Thyroid gland (tissue), 4 donors: ENCODE measurements at places on chromosomes 13 and 19. TPM values are rescaled to one million over a fixed set of nuclear protein-coding genes. Genes with fewer than 3 reads are reported as not detected.

DNA sequence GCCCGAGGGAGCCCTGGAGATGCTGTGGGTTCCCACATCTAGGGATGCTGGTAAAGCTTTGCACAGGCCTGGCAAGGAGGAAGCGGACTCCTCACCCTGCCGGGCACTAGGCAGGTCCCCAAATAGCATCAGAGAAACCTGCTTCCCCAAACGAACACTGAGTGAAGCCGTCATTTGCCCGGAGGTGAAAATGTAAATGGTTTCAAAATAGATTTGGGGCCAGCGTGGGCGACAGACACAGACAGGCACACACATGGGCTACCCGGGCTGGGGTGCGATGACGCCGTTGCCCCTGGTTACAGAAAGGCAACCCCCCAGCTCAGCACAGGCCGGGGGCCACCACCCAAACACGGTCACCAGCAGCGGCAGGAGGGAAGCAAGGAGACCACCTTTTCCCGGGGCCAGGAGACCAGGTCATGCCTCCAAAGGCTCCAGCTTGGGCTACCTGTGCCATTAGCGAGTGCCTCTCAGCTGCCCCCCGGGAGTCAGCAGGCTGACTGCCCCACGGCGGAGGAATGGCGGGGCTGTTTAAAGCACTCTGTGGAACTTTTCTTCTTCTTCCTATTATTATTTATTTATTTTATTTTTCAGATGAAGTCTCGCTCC lies 47.5 kb upstream of the NDUFS7 start:
- H3K4me3 ChIP-seq: no peak overlapping the region
- H3K36me3 ChIP-seq: no peaks in the 10 kb centered on the region
- no peak for DNase-seq
- no peaks in the 10 kb centered on the region for H3K4me1 ChIP-seq
- H3K27ac ChIP-seq: no peak overlapping the region

DNA sequence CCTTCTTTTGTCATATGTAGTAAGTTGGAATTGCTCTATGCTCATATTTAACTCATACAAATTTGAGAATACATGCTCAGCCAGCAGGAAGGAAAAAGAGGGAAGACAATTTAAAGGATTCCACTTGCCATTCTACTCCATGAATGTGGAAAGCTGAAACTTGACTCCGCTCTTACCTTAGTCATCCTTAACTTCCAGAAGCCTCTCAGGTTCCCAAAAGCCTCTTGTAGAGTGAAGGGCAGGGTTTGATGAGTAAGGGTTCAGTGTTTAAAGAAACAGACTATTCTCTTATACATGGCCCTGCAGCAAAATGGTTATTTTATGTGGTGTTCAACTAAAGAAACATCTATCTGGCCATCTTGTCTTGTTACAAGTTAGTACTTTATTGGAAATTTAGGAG lies 27.1 kb downstream of the FAM124A start:
- peaks cover 2% of the 10 kb centered on the region for H3K36me3 ChIP-seq
- H3K4me3 ChIP-seq: no peak overlapping the region
- H3K4me1 ChIP-seq: peaks cover 37% of the 10 kb centered on the region

GRCh38 chr13:81409284-81409683 lies 1068.4 kb upstream of the SPRY2 start:
- DNase-seq: no peak
- H3K4me1 ChIP-seq: no peaks in the 10 kb centered on the region
- H3K36me3 ChIP-seq: no peaks in the 10 kb centered on the region
- H3K27ac ChIP-seq: no peak overlapping the region
- H3K27me3 ChIP-seq: no peaks in the 10 kb centered on the region

GRCh38 chr19:29417048-29417447 lies 108.7 kb upstream of the VSTM2B start:
- no peaks in the 10 kb centered on the region for H3K36me3 ChIP-seq
- no peak overlapping the region for H3K4me3 ChIP-seq
- no peaks in the 10 kb centered on the region for H3K27me3 ChIP-seq
- no peak for DNase-seq
- H3K4me1 ChIP-seq: no peaks in the 10 kb centered on the region
- no peak overlapping the region for H3K27ac ChIP-seq

DNA sequence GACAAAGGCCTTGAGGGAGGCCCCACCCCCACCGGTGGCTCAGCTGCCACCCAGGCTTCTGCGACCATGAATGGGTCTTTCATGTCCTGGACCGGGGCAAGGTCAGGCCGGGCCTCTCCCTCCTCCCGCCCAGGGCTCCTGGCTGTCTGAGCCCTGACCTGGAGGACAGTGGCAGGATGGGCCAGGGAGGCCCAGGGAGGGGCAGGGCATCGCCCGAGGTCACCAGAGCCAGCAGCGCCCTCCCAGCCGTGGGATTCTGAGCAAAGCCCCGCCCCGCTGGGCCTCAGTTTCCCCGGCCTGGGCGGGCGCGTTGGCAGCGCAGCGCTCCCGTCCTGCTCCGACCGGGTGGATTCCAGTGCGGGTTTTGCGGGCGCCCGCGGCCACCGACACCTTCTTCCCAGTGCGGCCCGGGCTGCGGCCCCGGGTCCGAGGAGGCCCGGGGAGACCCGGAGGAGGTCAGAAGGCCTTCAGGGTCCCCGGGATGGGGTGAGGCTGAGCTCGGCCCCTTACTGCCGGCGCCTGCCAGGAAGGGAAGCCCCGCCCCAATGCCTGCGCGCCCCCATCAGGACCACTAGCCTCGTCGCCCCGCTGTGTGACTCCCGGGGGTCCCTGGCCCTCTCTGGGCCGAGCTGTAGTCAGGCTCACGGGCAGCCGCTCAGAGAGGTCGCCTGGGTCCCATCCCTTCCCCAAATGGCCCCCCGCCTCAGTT lies 24.6 kb upstream of the SEMA6B start:
- peaks cover 8% of the 10 kb centered on the region for H3K4me1 ChIP-seq

DNA sequence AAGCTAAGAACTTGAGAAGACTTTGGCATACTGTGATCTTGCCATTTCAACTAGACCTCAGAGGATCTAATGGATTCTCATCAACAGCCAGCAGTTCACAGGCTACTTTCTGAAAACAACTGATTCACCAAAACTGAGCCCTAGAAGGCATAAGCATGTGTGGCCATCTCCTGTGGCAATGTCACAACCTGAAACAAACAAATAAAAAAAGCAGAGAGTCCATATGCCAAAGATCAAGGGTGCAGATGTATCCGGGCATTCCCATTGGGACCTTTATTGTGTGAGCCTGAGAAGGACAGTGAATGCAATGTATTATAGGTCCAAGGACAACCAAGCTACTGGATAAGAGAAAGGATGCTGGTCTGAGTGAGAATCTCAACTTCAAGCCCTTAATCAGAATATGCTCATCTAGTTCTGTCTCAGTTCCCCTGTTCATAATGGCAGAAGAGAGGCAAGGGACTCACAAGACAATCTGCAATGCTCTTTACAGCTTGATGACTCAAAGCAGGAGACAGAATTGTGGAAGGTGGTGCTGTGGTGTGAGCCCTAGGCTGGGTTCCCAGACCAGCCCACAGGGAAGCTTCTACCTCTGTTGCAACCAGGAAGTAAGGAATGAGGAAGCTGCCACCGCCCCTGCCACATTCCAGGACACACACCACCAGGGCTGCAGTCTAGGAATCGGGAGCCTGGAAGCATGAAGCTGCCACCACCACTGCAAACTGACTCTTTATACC lies 133.7 kb downstream of the RAP2A start:
- peak; percentile 9 for DNase-seq
- H3K4me3 ChIP-seq: no peak overlapping the region

DNA sequence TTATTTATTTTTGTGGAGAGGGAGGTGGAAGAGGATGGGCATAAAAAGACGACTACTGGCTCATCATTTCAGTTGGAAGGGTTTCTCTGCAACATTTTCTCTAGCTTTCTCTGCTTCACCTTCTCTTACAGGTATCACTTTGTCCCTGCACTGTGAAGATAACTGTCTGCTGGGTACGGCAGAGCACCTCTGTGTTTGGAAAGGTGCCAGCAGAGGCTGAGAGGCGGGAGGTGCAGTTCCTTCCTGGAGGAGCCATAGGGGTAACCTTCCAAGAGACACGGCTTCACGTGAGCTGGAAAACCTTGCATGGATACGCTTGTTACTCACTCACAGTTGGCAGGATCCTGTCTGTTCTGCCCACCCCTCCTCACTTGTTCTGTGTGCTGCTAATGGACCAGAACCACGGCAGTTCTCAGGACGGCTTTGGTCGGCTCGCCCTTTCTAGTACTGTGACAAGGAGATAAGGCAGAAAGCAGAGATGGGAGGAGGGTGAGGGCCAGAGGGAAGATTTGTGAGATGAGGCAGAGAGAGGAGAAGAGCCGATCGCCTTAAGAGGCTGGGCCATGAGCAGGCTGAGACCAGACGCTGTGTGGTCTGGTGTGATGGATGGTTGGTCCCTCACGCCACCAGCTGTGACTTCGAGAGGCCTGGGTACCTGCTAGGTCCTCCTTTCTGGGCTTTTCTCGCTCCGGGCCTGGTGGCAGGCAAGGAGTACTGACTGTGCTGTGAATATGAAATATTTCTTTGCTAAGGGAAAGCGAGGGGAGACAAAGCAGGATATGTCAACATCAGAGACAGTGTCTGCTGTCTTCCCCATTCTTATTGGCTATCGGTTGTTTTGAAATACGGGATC lies 66.8 kb downstream of the MRPL57 start:
- H3K36me3 ChIP-seq: no peaks in the 10 kb centered on the region
- no peaks in the 10 kb centered on the region for H3K27me3 ChIP-seq
- peaks cover 8% of the 10 kb centered on the region for H3K4me1 ChIP-seq
- H3K4me3 ChIP-seq: no peak overlapping the region

- H3K27ac ChIP-seq: no peak overlapping the region
- DNase-seq: no peak
- H3K4me3 ChIP-seq: no peak overlapping the region
- H3K27me3 ChIP-seq: no peaks in the 10 kb centered on the region
- no peaks in the 10 kb centered on the region for H3K4me1 ChIP-seq
Observed at GRCh38 chr13:71624653-71625600, 242.1 kb downstream of the DACH1 start.

DNA sequence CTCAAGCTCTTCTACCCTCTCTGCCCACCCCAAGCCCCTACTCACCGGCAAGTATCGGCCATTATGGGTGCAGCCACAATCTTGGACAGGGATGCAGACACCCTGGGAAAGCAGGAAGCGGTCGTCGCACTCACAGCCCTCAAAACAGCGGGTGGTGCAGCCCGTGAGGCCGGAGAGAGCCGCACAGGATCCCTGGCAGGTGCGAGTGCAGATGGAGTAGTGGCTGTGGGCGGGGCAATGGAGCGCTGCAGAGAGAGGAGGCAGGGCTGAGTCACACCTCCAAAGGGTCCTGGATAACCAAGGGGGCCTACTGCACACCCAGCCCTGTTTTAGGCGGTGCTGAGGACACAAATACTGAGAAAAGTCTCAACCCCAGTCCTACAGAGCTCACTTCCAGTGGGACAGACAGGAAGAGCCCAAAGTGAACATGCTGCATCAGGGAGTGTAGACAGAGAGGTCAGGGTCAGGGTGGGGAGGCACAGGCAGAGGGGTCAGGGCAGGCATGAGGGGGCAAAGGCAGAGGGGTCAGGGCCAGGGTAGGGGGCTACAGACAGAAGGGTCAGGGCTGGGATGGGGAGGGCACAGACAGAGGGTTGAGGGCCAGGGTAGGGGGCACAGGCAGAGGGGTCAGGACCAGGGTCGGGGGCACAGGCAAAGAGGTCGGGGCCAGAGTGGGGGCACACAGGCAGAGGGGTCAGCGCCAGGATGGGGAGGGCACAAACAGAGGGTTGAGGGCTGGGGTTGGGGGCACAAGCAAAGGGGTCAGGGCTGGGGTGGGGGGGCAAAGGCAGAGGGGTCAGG lies 24.2 kb upstream of the FBL start:
- no peak for DNase-seq
- H3K27me3 ChIP-seq: no peaks in the 10 kb centered on the region
- H3K27ac ChIP-seq: no peak overlapping the region
- peaks cover 90% of the 10 kb centered on the region for H3K36me3 ChIP-seq
- no peaks in the 10 kb centered on the region for H3K4me1 ChIP-seq

The KISS1R gene
- not detected for total RNA-seq

The VMAC gene
- total RNA-seq: 18.6 TPM

The ZNF730 gene
- not detected for total RNA-seq
